ENCODE measurements at places on chromosomes 1 and 21.
A peak's percentile ranks its signal among the peaks of the same experiment; 100 is the strongest.

DNA sequence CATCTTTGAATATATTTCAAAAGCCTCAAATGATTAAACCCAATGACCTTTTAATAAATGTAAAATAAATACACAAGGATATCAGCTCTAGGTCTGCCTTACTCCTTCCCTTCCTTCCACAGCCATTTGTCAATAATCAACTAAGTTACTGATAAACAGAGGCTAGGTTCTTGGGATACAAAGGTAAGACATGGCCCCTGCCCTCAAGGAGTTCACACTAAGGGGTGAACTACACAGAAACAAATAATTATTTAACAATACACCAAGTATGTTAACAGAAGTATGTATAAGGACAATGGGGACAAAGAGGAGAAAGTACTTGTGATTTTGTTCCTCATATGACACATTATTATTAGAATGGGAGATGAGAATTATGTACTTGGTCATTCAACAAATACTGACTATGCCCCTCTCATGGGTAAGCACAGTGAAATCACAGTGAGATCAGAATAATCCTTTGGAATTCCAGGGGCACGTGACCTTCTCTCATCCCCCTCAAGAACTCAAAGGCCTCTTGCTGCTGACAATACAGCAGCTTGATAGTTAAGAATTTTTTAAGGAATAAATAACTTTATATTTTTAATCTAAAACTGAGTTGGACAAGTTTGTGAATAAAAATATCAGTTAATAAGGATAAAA, 40.2 kb downstream of the ATP1B1 start:
- no peak for DNase-seq

DNA sequence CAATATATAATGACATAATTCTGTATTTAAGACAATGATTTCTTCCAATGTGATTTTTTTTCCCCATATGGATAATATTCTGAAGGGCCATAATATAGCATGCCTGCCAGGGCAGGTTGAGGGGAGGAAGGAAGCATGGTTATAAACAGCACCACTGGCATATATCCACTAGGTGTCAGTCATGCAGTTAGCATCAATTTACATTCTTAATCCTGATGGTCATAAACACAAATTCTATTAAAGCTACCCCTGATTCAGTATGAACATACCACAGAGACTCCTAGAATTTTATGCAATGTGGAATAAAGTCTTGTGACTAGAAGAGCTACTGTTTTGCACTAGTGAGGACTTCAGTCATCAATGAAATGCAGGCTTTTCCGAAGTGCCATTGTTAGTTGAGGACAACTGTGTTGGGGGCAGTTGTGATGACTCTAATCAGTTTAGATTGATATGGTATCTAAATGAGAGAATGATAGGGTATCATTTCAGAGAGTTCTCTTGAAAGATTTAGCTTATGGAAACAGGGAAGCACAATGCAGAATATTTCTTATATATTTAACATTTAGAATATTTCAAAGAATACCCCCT, 342.7 kb upstream of the NR5A2 start:
- no peak for DNase-seq

- DNase-seq, result no peak
These were observed 1.2 kb downstream of the AK5 start for GRCh38 chr1:77282866-77283539.

DNA sequence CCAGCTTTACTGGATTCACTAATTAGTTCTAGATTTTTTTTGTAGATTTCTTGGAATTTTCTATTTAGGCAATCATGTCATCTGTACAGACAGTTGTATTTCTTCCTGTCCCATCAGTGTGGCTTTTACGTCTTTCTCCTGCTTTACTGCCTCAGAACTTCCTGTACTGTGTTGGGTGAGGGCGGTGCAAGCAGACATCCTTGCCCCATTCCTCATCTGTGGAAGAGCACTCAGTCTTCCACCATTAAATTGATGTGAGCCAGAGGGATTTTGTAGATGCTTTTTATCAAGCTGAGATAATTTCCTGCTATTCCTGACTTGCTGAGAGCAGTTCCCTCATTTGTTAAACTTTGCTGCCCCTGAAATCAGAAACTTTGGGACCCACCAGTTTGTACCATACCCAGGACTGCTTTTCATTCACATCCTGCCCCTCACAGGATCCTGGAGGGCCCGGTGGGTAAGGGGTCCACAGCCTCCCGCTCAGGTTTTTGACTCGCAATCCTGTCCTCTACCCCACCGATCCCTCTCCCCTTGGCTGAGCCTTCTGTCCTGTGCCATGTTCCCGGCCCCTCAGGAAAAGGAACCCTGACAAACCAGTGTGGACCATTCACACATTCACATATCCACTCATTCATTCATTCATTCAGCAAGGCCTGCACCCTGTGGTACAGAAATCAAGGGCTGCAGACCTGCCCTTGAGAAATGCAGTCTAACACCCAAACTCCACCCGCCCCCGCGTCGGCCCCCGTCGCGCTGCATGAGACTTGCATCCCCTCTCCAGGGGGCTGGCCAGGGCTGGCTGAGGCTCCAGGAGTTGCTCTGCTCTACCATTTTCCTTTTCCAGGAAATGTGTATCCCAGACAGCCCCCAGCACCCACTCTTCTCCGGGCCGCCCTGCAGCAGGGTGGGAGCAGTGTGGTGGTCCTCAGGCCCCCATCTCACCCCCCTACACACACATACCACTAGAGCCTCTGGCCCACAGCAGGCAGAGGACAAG, 246.5 kb upstream of the VAMP3 start:
- no peak for DNase-seq

GRCh38 chr1:155207806-155208540, at the start of gene THBS3:
Gene THBS3 (minus strand): TSS chr1:155207897. CDS start chr1:155207876, 21 bp downstream.
- no peak for DNase-seq

DNA sequence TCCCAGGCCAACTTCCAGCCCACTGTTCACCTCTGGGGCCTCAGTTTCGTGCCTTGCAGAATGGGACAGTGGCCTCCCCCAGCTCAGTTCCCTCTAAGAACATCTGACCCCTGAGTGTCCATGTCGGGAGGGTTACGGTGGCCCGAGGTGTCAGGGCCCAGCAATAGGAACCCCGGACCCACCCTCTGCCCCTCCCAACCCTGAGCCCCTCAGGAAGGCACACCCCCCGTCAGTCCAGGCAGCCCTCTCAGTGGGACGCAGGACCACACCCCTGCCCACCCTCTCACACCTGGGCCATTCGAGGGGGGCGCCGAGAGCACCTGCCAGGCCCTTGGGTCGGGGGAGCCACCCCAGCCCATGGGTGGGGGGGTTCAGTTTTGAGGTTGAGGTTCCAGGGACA, 447 bp downstream of the TTC34 start:
- DNase-seq, result no peak

DNA sequence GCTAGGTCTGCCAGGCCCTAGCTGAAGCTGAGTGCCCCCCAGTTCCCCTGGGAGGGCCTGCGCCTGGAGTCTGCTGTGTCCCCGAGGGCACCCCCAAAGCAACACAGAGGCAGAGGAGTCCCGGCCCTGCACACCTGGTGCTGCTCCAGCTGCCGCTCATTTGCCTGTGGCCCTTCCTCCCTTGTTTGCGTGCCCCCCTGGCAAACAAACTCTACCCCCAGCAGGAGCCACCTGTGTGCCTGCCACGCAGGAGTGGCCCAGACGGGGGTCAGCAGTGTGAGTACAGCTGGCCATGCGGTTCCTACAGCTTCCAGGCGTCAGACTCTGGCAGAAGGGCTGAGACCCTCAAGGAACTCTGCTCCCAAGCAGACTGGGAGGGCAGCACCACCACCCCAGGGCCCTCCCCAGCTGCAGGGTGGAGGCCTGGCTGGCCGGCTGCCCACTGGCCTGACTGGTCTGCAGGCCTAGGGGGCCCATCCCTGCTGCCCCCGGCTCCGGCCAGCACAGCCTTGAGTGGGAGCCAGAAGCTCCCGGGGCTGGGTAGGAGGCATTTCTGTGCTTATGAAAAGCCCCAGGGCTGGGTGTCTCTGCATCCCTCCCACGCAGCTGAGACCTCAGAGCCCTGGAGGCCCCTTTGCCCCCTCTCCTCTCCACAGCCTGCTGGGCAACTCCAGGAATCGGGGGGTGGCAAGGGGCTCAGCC, 563 bp upstream of the TAS1R3 start:
- no peak for DNase-seq

- DNase-seq, result no peak
These were observed 3.0 kb downstream of the TTC13 start for GRCh38 chr1:230975636-230976035.

DNA sequence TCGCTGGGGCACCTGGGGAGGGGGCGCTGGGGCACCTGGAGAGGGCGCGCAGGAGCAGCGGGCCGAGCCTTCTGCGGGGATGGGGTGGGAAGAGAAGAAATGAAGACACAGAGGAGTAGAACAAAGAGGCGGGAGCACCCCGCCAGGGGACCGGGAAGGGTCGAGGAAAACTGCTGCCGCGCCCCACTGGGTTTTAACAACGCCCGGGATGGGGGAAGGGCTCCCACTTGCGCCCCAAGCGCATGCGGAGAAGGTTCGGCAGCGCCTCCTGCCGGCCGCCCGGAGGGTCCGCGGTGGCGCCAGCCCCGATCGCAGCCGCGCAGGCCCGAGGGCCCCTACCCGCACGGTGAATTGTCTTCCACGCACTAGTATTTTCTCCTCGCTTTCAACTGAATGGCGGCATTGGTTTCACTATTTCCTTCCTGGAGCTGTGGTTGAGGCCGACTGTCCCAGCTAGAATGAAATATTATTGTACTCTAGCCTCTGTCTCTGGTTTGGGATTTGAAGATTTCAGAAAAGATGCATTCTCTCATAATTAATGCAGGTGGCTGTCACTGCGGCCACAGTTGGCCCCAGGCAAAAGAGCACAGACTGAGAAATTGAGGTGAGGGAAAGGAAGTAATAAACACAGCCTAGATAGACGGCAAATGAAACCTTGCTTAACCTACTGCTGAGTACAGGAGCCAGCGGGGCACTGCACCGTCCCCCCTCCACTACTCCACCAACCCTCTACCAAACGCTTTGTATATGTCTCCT, 57.3 kb downstream of the MAB21L3 start:
- DNase-seq, result peak; percentile 75

- DNase-seq, result no peak
These were observed 13.0 kb upstream of the COL18A1 start for GRCh38 chr21:45391743-45392572.

- no peak for DNase-seq
These were observed 38.0 kb upstream of the RASAL2 start for GRCh38 chr1:178055779-178056471.

- no peak for DNase-seq
These were observed 5.2 kb downstream of the COQ8A start for GRCh38 chr1:226945106-226945857.

GRCh38 chr1:209650454-209650853, 1.8 kb downstream of the LAMB3 start:
- no peak for DNase-seq

GRCh38 chr1:222547944-222548671, at the start of gene HHIPL2:
Gene HHIPL2 (minus strand): TSS chr1:222548104. CDS start chr1:222548044, 60 bp downstream.
- DNase-seq, result no peak

GRCh38 chr1:99520121-99520520, 125.8 kb upstream of the PALMD start:
- DNase-seq, result no peak

GRCh38 chr1:69595486-69595885, 27.8 kb downstream of the LRRC7 start:
- no peak for DNase-seq

GRCh38 chr1:60133848-60134247, 60.3 kb upstream of the C1orf87 start:
- no peak for DNase-seq

- DNase-seq, result no peak
These were observed 17.3 kb downstream of the RHBG start for GRCh38 chr1:156386134-156386901.

DNA sequence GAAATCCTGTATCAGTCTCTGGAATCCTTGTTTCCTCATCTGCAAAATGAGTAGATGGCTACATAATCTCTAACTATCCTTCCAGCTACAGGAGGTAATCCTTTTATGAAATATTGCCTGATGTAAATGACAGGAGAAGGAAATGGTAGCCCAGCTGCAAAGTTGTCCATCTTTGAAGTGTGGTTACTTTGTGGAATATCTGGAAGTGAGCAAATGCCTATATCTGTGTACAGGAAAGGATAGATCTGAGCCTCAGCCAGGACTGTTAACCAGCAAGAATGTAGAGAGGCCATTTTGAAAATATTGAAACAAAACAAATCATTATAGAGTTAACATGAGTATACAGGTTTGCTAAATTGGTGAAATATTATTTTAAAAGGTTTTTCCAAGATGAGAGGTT, 74.8 kb upstream of the BMP8A start:
- DNase-seq, result no peak

- no peak for DNase-seq
These were observed 248.2 kb downstream of the MATN1 start for GRCh38 chr1:30475201-30475600.

GRCh38 chr1:218425647-218426342, 80.7 kb downstream of the TGFB2 start:
- DNase-seq, result no peak

DNA sequence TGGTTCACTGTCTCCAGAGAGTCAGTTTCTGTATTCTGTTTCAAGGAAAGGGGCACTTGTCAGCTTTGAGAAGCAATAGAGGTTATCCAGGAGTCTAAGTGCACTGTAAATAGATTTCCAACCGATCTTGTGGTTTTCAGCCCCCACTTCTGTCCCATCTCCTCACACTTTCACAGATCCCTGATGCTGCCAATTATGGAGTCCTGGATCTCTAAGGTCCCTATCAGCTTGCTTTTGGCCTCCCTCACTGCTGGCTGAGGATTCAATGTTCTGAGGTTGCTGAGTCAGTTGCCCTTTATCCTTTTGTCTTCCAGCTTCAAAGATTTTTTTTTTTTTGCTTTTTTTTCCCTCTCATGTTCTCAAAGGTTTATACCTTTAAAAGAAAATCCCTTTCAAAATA, 98.4 kb downstream of the DIRAS3 start:
- DNase-seq, result no peak

GRCh38 chr21:45251635-45252447, 35.9 kb downstream of the POFUT2 start:
- DNase-seq, result no peak

DNA sequence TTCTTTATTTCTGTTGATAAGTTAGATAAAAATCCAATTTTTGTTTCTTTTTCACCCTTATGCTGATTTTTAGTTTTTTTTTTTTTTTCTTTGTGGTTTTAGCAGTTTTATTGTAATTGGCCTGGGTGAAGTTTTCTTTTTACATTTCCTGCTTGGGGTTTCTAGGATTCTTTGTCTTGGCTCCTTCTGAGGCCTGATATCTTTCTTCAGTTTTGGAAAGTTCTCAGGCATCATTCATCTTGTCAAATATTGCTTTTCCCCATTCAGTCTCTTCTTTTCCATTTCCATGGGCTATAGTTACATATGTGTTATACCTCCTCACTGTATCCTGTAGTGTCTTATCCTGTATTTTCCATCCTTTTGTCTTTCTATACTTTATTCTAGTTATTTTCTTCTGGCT, 28.5 kb downstream of the ST6GALNAC3 start:
- no peak for DNase-seq

- DNase-seq, result no peak
These were observed 537 bp upstream of the ANKRD13C start for GRCh38 chr1:70355111-70355407.

DNA sequence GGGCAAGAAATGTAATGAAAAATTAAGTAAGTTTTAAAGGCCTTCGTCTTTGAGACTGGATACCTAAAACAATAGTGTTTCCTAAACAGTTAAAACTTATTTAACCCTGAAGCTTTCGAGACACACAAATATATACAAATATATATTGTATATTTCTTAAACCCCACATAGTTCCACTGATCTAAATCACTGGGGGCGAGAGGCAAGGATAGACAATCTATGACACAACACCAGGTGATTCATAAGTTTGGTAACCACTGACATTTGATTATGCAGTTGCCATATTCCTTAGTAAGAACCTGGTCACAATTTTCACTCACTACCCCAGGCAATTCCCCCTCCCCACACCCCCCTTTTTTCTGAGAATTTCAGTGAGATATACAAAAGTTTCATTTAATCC, 55.3 kb upstream of the BOLA1 start:
- DNase-seq, result no peak

All from activated B cell treated with CpG ODN at 0.5 μM for 24 hours (primary cell).